ENCODE measurements at places on chromosomes 3 and 15.

DNA sequence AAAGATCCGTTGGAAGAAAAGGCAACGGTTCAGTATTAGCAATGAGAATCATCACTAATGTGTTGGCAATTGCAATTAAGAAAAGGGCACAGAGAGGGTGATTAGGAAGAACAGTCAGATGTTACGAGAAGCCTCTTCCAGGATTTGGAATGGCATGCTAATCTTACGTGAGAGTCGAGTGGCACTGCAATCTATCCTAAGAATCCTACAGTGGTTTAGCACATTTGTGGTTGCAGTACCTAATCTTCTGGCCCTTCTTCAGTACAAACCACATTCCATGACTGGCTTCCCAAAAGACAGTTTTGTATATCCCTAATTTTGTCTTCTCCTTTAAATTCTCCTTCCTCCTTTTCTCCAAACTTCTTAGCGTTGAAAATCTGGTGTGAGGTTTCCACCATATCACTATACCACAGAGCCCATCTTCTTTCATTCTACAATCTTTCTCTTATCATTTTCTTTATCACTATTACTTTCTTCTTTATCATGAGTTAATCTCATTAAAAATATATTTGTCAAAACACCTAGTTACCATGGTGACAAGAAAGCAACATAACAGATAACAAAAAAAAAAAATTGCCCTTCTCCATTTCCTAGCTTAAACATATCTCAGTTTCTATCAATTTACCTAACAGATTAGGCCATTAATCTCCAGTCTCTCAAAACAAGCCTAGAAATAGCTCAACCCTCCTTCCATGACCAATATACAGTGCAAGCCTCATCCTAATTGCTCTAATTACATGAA is 60.1 kb downstream of the IGSF11 start:
- DNase-seq = no peak

- DNase-seq = no peak
Measured at GRCh38 chr3:171933441-171933840, 90.3 kb downstream of the TMEM212 start.

DNA sequence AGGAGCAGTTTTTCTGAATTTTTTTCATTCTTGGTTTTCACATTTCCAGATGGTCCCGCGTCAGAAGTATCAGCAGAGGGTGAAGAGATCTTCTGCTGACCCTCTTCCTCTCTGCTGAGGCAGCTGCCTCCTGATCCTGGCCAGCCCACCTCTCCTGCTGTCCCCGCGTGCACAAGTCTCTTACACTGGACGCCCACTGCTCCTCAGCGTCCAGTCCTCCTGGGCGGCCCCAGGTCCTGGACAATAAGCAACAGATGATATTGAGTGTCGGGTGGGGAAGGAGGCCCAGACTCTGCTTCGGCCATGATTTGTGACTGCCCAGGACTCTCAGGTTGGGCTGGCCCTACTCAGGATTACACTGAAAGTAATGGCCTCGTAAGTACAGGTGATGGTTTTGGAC is 50.1 kb downstream of the KLHL25 start:
- no peak for DNase-seq

DNA sequence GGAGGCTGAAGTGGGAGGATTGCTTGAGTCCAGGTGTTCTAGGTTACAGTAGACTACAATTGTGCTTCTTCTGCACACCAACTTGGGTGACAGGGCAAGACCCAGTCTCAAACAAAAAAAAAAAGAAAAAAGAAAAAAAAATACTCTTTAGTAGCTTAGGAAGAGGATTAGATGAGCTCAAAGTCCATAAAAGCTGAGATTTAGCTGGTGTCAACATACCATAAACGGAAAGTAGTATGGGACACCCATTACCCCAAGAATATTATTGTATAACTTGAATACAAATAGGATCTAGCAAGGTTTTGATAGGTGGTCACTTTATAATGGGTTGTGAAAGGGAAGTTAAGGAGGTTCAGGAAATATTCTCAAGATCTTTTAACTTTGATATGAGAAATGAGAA is 38.0 kb upstream of the ULK4 start:
- DNase-seq = no peak

DNA sequence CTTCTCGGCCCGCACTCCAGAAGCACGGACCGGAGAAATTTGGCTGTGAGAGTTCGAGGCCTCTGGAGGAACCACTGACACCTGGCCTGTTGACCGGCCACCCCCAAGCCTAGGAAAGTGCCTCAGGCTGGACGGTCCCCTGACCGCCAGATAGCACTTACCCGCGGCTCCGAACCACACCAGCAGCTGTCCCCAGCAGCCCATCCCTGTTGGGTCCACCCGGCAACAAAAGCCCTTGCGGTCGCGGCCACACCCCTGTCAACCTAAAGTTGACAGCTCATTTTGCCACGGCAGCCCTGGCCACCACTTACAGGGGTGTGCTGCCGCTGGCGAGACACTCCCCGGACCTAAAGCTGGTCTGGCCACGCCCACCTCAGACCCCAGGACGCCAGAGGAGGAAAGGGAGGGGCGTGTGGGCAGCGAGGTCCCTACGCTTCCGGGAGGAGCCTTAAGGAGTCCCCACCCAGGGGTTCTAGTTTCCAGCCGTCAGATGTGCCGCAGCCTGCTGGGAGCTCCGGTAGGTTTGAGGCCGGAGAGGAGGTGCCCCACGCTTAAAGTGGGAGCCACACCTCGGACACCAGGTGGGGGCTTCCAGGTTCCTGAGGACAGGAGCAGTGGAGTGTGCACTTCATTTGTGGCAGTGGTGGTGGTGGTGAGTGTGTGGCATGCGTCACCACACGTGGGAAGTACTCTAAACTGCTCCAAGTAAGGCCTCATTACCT is at the start of gene LTK:
Gene LTK (minus strand): TSS at position 322 of the 722 bp plus-strand sequence. CDS start 118 bp downstream, at position 204.
- no peak for DNase-seq

- DNase-seq = no peak
Measured at GRCh38 chr15:56906766-56907165, 11.7 kb upstream of the TCF12 start.

DNA sequence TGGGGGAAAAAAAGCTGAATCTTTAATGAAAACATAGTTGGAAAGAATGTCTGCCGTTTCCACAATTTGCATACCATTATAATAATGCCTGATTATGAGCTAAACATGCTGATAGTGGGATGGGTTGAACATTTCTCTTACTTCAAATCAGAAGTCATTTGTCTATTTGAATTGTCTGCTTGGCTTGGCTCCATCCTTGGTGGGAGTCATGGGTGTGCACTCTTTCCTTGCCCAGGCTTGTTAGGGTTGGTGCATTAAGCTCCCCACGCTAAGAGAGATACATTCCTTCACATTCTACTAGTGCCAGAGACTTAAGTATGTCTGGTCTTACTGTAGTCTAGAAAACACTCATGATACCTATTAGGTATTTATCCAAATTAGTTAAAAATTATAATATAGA is 121.4 kb upstream of the RARB start:
- no peak for DNase-seq

DNA sequence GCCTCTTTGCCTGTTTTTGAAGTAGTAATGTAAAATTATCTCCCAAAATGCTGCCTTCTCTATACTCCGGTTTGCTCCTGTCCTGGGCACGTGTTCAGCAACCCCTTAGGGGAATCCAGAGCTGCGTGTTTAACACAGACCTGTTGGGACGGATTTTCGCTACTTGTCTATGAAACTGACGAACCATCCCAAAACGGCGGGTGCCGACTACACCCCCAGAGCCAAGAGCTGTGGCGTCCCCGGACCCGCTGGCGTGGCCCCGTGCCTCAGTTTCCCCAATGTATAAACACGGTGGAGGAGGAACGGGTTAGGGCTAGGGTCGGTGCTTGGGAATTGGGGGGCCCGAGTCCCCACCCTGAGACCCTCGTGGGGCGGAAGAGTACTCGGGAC is 473 bp downstream of the FHIT start:
- no peak for DNase-seq

- no peak for DNase-seq
Measured at GRCh38 chr15:99176757-99177156, 71.9 kb downstream of the SYNM start.

Measured in NCI-H460 (cell line).